ENCODE measurements at places on chromosomes 2 and 18. TPM values are rescaled to one million over a fixed set of nuclear protein-coding genes. Genes with fewer than 3 reads are reported as not detected.

GRCh38 chr18:23824240-23824639 lies 135.0 kb downstream of the LAMA3 start:
- no peak for DNase-seq

The NFATC1 gene
- total RNA-seq = 97.2 TPM

The L3MBTL4 gene
- not detected for total RNA-seq

DNA sequence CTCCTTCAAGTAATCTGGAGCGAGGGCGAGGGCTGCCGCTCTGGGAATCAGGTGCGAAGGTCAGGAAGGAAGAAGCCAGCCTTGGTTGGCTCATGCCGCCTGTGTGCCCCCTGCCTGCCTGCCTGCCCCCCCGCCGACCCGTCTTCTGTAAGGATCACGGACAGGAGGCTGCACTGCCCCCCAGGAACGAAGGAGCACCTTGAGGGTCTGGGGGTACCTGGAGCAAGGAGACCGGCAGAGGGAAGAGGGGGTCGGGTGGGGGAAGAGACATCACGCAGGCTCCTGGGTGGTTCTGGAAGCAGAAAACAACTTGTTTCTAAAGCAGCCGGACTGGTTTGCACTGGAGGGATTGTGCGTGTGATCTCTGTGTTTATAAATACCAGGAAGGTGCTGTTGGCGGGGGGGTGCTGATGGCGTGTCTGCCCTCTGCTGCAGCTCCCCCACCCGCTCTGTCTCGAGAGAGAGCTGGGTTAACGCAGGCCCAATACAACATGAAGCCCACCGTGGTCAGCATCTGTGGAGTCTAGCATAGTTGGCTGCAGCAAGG lies 1.7 kb downstream of the FOSL2 start:
- DNase-seq = peak; percentile 40

The POTEJ gene
- total RNA-seq = not detected

Data from activated CD8-positive, alpha-beta T cell treated with anti-CD3 and anti-CD28 coated beads for 36 hours (primary cell).